Upper lobe of left lung (tissue), 6 donors: ENCODE measurements at places on chromosomes 3 and 15. TPM values are rescaled to one million over a fixed set of nuclear protein-coding genes. Genes with fewer than 3 reads are reported as not detected.

Gene TF
- 2.1 TPM for total RNA-seq

GRCh38 chr3:184748219-184749135, 36.6 kb upstream of the MAGEF1 start:
- DNase-seq = no peak
- no peak overlapping the region for H3K4me3 ChIP-seq
- no peaks in the 10 kb centered on the region for H3K27me3 ChIP-seq
- no peaks in the 10 kb centered on the region for H3K4me1 ChIP-seq
- no peak overlapping the region for H3K27ac ChIP-seq
- H3K36me3 ChIP-seq = no peaks in the 10 kb centered on the region

Gene MESP2
- 0.26 TPM for total RNA-seq

Gene BCHE
- total RNA-seq = 1.0 TPM

DNA sequence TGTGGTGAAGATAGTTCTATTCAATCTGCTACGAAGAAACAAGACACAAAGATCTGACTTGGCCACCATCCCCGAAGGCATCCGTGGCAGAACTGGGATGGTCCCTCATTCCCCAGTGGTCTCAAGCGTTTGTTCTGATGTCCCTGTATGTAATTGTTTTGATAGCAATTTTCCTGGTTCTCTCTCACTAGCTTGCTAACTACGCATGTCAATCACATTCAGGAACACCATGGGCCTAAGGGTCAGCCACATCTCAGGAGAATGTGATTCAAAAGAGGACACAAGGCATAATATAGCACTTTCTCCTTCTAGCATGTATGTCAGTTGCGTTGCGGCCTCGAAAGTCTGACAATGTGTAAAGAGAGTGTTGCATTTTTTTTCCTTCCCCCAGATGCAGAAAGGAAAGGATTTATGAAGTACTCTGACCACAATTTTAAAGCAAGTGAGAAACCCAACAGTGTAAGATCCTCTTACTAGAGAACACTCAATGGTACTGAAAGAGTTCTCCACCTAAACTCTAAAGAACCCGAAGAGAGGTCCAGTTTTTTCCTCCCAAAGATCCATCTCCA, 32.0 kb upstream of the TCF12 start:
- no peaks in the 10 kb centered on the region for H3K36me3 ChIP-seq
- peak overlapping the region; percentile 69 for H3K4me3 ChIP-seq
- DNase-seq = no peak
- peak overlapping the region; percentile 95 for H3K27ac ChIP-seq
- peaks cover 10% of the 10 kb centered on the region for H3K4me1 ChIP-seq

Gene CCR9
- not detected for total RNA-seq

DNA sequence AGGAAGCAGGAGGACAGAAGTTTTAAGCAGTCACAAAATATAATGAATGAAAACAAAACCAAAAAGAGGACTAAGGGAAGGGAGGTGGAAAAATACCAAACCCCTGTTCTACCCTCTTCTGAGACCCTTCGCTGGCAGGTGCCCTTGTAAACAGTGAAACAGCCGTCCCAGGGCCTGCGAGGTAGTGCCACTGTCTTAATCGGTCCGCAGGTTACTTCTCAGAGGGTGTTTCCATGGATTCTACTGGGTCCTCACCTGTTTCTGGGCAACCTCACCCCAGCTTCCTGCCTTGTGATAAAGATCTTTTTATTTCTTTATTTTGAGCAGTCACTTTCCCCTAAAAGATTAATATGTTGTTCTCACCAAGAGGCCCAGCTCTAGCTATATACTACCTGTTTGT, 65.3 kb downstream of the SLC30A4 start:
- H3K27ac ChIP-seq = peak overlapping the region; percentile 86
- peaks cover 31% of the 10 kb centered on the region for H3K4me1 ChIP-seq
- no peaks in the 10 kb centered on the region for H3K27me3 ChIP-seq
- H3K4me3 ChIP-seq = no peak overlapping the region

- H3K4me3 ChIP-seq = no peak overlapping the region
- peaks cover 9% of the 10 kb centered on the region for H3K4me1 ChIP-seq
- no peak overlapping the region for H3K27ac ChIP-seq
- no peaks in the 10 kb centered on the region for H3K27me3 ChIP-seq
- no peak for DNase-seq
- H3K36me3 ChIP-seq = no peaks in the 10 kb centered on the region
Observed at GRCh38 chr3:194781617-194782016, 95.9 kb downstream of the FAM43A start.

- no peaks in the 10 kb centered on the region for H3K36me3 ChIP-seq
- no peak for DNase-seq
- H3K27me3 ChIP-seq = no peaks in the 10 kb centered on the region
- H3K4me1 ChIP-seq = no peaks in the 10 kb centered on the region
- H3K4me3 ChIP-seq = no peak overlapping the region
Observed at GRCh38 chr3:154728285-154728684, 298.3 kb upstream of the GPR149 start.

DNA sequence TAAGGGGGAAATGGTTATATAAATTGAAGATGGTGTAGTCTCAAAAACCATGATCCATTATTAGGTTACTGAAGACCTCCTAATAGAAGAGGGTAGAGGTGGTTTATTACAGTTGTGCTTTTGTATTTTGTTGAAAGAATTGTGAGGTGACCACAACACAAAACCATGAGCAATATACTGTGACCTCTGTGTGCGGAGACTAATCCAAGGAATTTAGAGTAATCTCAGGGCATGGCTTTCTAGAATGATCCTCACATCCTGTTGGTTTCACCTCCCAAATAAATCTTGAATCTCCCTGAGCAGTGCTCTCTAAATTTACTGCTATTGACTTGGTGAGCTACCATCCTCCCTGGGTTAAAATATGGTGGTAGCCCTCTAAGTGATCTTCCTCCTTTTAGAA, 52.3 kb downstream of the PTPRG start:
- no peak for DNase-seq
- no peak overlapping the region for H3K27ac ChIP-seq
- H3K4me1 ChIP-seq = peaks cover 8% of the 10 kb centered on the region
- no peaks in the 10 kb centered on the region for H3K27me3 ChIP-seq
- H3K4me3 ChIP-seq = no peak overlapping the region
- no peaks in the 10 kb centered on the region for H3K36me3 ChIP-seq

Gene CD276
- 82.1 TPM for total RNA-seq

Gene ADCY5
- total RNA-seq = 3.8 TPM

DNA sequence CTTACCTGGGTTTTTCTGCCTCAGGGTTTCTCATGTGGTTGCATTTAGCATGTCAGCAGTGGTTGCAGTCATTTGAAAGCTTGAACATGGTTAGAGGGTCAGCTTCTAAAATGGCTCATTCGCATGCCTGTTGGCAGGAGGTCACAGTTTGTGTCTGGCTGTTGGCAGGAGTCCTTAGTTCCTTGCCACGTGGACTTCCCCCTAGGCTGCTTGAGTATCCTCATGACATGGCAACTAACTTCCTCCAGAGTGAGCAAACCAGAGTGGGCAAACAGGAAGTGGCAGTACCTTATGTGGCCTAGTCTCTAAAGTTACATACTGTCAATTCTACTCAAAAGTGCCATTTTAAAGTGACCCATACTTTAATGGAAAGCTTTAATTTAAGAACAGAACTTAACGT, 3.4 kb upstream of the UNC13C start:
- H3K4me3 ChIP-seq = no peak overlapping the region
- H3K27ac ChIP-seq = no peak overlapping the region
- no peak for DNase-seq
- H3K4me1 ChIP-seq = peaks cover 5% of the 10 kb centered on the region
- no peaks in the 10 kb centered on the region for H3K36me3 ChIP-seq

Gene BLOC1S6
- total RNA-seq = 42.1 TPM

DNA sequence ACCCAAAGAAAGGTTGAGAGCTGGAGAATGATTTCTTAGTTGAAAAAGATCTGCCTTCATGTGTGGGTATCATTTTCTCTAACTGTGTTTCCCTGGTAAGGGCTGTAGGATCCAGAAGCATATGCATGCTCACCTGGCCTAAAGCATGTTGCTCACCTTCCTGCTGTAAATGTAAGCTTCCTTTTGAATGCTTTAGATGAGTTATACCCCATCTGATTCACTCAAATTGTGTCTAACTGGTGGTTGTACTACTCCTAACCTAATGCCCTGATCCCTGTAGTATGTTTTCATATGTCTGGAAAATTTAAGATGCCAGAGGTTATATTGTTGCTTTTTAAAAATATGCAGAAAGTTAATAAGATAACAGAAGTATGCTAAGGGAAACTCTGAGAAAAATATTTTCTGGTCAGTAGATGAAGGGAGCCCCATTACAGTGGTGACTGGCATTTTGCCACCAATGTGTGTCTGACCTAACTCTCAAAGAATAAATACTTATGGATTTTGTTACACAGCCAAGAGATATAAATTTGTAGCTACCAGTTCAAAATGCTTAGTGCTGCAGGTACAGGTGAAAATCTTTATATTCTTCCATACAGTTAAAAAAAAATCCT, 7.7 kb downstream of the FILIP1L start:
- H3K27me3 ChIP-seq = no peaks in the 10 kb centered on the region
- H3K4me3 ChIP-seq = no peak overlapping the region
- H3K36me3 ChIP-seq = no peaks in the 10 kb centered on the region
- DNase-seq = no peak

GRCh38 chr3:121126707-121127035, 218.7 kb downstream of the STXBP5L start:
- H3K27me3 ChIP-seq = no peaks in the 10 kb centered on the region
- H3K4me3 ChIP-seq = no peak overlapping the region
- H3K36me3 ChIP-seq = no peaks in the 10 kb centered on the region

DNA sequence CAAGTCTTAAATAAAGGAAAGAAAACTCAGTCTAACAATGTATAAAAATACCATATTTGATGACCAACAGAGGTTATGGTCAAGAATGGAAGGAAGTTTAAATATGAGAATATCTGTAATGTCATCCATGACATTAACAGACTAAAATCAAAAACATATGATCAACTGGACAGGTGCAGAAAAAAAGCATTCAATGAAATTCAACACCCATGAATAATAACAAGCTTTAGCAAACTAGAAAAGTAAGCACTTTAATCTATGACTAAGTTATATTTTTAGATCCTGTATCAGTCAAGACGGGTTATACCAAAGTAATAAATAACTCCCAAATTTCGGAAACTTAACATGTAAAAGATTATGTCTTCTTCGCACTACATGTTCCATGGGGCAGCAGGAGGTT, 61.8 kb downstream of the CFAP20DC start:
- H3K27me3 ChIP-seq = no peaks in the 10 kb centered on the region
- no peaks in the 10 kb centered on the region for H3K36me3 ChIP-seq
- no peak overlapping the region for H3K4me3 ChIP-seq
- no peak overlapping the region for H3K27ac ChIP-seq

DNA sequence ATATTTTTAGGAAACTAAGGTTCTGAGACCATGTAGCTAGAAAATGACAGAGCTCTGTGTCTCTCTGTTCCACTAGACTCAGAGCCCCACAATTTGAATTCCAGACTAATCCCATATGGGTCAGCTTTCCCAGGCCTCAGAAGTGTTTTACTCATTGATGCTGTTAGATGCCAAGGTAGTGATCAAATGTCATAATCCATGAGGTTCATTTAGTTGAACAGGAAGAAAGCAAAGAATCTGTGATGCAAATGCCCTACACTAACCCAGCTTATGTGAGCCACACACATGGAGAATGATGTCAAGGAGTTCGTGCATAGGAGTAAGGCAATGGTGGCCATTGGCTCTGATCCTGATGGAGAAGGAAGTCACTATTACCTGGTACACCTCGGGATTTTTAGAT, 363.4 kb upstream of the RARB start:
- H3K4me3 ChIP-seq = no peak overlapping the region
- no peak for DNase-seq
- no peaks in the 10 kb centered on the region for H3K36me3 ChIP-seq
- H3K27me3 ChIP-seq = no peaks in the 10 kb centered on the region

Gene AGBL1
- 3.6 TPM for total RNA-seq

- no peaks in the 10 kb centered on the region for H3K27me3 ChIP-seq
- H3K27ac ChIP-seq = no peak overlapping the region
- no peaks in the 10 kb centered on the region for H3K4me1 ChIP-seq
- peaks cover 2% of the 10 kb centered on the region for H3K36me3 ChIP-seq
Observed at GRCh38 chr3:128825117-128825725, 54.2 kb upstream of the ACAD9 start.

GRCh38 chr3:192129586-192129985, 597.8 kb downstream of the FGF12 start:
- DNase-seq = no peak
- H3K36me3 ChIP-seq = no peaks in the 10 kb centered on the region
- H3K27me3 ChIP-seq = no peaks in the 10 kb centered on the region
- no peak overlapping the region for H3K27ac ChIP-seq
- no peak overlapping the region for H3K4me3 ChIP-seq
- no peaks in the 10 kb centered on the region for H3K4me1 ChIP-seq

Gene DGKG
- total RNA-seq = 32.5 TPM

Gene BNC1
- total RNA-seq = not detected

Gene IL17RC
- 83.8 TPM for total RNA-seq

- no peaks in the 10 kb centered on the region for H3K36me3 ChIP-seq
- no peak for DNase-seq
- H3K4me1 ChIP-seq = no peaks in the 10 kb centered on the region
Observed at GRCh38 chr3:19931767-19932188, 2.2 kb downstream of the EFHB start.

DNA sequence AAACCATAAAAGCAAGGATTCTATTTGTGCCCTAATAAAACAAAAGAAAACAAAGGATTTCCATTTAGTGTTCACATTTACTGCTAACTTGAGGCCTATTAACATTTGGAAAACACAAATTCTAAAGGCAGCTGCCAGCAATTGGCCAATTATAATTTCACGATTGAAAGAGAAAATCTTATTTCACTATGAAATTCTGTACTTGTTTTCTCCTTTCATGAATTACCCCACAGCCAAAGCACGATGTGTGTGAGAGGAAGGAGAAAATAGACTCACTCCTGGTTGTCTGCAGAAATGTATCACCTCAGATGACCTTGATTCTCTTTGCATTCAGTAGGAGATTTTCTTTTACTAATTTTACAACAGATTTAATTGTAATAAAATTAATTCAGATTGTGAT, 242.8 kb upstream of the GBE1 start:
- no peaks in the 10 kb centered on the region for H3K27me3 ChIP-seq
- H3K4me1 ChIP-seq = no peaks in the 10 kb centered on the region
- H3K27ac ChIP-seq = no peak overlapping the region
- no peak overlapping the region for H3K4me3 ChIP-seq
- no peaks in the 10 kb centered on the region for H3K36me3 ChIP-seq
- no peak for DNase-seq

DNA sequence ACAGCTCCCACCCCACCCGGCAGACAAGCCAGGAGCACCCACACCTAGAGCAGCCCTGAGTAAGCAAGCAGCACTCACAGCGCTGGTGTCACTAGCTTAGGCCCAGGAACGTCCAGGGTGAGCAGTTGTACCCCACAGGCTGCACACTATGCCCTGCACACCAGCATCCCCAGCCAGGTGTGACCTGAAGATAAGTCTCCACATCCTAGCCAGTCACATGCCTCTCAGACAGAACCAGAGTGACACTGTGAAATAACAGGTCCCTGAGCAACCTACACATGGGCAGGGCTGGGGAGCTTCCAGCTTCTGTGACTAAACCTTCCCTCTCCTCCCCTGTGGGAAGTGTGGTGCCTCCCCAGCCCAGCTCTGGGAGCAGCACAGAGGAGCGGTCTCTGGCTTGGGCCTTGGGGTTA, 253.6 kb downstream of the UACA start:
- H3K27me3 ChIP-seq = no peaks in the 10 kb centered on the region
- peaks cover 19% of the 10 kb centered on the region for H3K4me1 ChIP-seq
- DNase-seq = no peak
- H3K4me3 ChIP-seq = no peak overlapping the region
- H3K27ac ChIP-seq = peak overlapping the region; percentile 51
- H3K36me3 ChIP-seq = no peaks in the 10 kb centered on the region

GRCh38 chr3:150936693-150937092, 31.5 kb upstream of the MINDY4B start:
- no peaks in the 10 kb centered on the region for H3K4me1 ChIP-seq
- H3K4me3 ChIP-seq = no peak overlapping the region
- no peaks in the 10 kb centered on the region for H3K36me3 ChIP-seq
- H3K27me3 ChIP-seq = no peaks in the 10 kb centered on the region

- DNase-seq = no peak
- H3K27ac ChIP-seq = no peak overlapping the region
- H3K4me1 ChIP-seq = no peaks in the 10 kb centered on the region
- H3K27me3 ChIP-seq = no peaks in the 10 kb centered on the region
Observed at GRCh38 chr3:138394156-138394555, 40.3 kb upstream of the ESYT3 start.
